ENCODE measurements at places on chromosomes 4 and X.

- no peak for DNase-seq
Measured at GRCh38 chr4:180960743-180961401, 1282.3 kb upstream of the TENM3 start.

DNA sequence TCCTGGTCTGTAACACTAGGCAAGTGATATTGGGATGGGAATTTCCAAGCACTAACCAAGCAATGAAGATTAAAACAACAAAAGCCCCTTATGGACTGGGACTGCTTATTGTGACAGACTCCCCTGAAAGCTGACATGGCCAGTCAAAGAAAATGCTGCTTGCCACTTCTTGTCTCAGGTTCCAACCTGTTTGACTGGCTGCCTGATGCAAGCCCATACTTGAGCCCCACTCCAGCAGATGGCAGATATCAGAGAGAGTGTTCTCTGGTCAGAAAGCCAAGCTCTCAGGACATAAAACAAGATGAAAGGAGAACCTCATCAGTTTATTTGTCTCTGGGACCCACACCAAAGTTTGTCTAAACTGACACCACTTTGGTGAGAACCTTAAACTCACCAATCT, 15.5 kb upstream of the IGBP1 start:
- no peak for DNase-seq

DNA sequence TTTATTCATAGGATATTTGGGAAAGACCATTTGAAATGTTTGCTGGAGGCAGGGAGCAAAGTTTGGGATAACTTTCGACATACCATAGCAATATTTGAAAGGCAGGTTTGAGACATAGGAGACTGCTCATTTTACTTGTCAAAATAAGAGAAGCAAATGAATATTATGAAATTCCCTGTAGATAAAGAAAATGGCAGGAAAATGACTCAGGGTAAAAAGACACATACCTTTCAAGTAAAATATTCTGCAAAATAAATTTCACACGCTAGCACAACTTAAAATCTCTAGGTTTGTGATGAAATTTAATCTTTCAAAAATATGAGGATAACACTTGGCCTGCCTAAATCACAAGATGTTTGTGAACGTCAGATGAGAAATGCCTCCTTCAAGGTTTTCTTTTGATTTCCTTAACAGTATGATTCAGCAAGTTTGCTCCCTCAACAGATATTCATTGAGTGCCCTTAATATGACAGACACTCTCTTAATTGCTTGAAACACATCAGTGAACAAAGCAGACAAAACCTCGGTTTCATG, 6.6 kb downstream of the TMEM156 start:
- no peak for DNase-seq

GRCh38 chr4:53905941-53906377, 158.4 kb downstream of the CHIC2 start:
- DNase-seq: peak; percentile 89

GRCh38 chrX:124341396-124342132, 4.8 kb upstream of the SH2D1A start:
- DNase-seq: no peak

GRCh38 chrX:69109706-69110105, 55.5 kb downstream of the PJA1 start:
- DNase-seq: peak; percentile 81

DNA sequence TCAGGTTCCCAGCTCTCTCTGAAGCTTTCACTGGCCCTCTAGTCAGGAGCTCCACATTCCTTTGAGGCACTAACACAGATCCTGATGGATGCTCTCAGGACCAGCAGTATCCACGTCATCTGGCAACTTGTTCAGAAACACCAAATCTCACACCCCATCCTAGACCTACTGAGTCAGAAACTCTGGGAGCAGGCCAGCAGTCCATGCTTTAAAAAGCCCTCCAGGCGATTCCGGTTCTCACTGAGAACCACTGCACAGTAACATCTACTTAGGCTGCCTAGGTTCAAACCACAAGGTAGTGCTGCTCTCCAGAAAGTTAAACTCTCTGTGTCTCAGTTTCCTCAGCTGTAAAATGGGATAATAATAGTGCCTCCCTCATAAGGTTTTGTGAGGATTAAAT, 55.3 kb downstream of the CCDC158 start:
- DNase-seq: peak; percentile 4
